Stimulated activated CD8-positive, alpha-beta memory T cell treated with anti-CD3 and anti-CD28 coated beads, Interleukin-4, amount 100 ng/mL, for 4 hours (primary cell): ENCODE measurements at places on chromosomes 12 and 14.

GRCh38 chr12:48199774-48200221 is 3.3 kb downstream of the OR10AD1 start:
- DNase-seq, result no peak

DNA sequence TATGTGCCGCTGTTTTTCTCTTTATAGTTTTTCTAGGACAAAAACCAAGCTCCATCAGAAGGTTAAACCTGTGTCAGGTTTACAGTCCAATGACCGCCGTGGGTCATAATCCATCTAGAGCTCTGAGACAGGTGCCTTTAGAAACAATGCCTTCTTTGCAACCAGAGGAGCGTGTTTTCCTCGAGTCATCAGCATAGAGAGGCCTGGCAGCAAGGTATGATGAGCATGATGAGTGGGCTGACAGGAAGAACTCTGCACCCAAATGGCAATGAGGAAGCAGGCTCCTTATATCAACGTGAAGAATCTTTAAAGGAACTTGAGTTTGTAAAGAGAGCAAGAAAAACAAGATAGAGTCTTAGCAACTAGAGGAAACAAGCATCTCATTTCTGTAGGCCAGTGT is 60.5 kb upstream of the NUDT4 start:
- DNase-seq, result no peak

DNA sequence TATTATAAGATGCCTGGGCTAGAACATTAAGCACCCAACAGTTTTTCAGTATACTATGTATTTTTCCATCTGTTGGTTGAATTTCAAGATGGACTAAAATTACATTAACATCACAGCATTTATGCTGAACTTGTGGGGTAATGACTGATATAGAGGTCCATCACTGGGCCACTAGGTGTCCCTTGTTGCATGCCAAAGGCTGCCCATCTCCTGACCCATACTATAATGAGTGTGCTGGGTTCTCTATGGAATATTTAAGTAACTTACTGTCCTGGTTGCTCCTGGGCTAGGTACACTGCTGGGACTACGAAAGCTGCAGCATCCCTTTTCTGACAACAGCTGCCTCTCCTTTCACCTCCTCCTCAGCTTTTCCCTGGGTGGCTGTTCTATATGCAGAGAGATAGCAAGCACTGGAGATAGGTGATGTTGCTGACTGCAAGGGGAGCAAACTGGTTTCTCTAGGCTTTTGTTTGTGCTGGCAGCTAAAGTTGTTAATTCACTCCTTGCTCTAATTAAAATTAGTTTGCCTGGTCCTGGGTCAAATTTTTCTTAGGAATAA is 138.6 kb upstream of the TRHDE start:
- no peak for DNase-seq

DNA sequence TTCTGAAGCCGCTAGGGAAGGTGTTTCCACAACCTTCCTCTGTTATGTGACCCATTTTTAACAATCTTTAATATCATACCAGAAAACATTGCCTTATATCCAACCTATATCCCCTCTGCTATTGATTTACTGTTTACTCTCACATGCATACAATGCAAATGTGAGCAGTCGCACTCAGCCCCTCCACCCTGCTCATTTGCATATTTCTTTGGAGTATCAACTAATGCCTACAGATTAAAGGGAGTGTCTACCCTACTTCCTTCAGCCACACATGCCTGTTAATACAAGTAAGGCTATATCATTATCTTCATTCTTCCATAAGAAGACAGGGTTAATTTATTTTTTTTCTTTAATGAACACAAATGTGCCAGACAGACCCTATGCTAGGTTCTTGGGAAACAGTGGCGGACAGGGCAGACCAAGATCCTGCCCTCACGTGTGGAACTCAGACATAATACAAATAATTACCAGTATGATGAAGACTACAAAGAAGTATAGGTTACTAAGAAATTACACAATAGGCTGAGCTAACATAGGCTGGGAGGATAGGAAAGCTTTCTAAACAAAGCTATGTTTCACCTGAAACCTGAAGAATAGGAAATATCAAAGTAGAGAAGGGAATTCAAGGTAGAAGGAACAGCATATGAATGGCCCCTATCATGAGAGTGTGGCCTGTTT is 107.3 kb upstream of the MDM1 start:
- no peak for DNase-seq

DNA sequence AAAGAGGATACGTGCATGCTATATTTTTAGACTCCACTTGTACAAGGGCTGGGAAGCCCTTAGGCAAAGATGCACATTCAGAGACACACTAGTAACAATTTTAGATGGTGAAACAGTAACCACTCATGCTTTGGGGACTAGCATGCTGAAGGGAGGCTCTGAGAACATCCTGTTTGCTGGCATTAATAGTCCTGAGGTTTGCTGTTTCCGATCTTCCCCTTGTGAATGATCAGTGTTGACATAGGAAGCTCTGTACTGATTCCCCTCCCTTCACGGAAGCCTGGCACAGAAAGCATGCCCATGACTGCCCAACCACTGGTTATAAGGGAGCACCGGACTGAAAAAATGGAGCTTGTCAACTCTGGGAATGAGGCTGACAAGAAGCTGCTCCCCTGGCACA is 164.6 kb downstream of the GCH1 start:
- no peak for DNase-seq

DNA sequence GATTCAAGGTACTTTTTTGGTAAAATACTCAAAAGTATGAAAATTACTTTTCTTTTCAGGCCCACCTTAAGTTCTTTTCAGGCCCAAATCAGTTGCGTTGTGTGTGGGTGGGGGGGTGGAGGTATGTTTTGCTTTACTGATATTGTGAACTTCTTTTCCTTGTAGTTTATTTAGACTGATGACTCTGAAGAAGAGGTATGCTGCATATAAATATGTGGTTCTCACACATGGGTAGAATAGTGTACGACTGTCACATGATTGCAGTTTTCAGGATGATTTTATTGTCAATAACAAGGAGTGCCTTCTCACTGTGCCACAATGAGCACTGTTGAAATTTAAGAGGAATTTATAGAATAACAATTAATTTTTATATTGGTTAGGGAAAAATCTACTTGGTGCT is 166.6 kb upstream of the ATP2B1 start:
- DNase-seq, result no peak

DNA sequence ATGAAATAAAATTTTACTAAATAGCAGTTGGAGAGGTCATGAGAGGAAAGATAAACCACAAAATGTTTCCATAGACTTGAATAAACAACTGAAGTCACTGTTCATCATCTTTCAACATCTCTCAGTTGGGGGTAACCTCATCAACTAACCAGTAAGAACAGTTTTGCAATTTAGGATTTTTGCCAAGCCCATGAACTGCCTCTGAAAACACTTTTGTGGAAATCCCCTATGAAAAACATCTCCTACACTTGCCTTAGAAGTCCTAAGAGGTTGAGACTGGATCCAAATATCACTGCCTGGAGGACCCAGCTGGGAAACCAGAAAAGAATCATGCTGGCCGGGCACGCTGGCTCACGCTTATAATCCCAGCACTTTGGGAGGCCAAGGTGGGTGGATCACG is 273.1 kb downstream of the C12orf50 start:
- no peak for DNase-seq

GRCh38 chr12:27822076-27822712 is 42.2 kb upstream of the MANSC4 start:
- DNase-seq, result peak; percentile 38

DNA sequence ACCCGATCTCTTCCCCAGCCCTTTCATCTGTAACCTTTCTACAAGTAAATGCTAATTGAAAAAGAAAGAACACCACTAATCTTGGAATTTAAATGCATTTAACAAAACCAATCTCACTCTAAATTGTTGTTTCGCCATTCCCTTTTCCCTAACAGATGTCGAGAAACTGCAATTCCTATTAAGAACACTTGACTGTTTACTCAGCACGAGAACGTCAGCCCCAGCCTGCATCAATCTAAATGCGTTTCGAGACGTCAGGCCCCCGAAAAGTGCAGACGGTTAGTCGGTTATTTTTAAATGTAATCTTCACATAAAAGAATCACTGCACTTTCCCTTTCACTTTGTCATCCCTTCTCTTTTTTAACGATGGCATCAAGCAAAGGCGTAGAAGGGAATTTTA is 837.6 kb downstream of the VRK1 start:
- DNase-seq, result no peak

DNA sequence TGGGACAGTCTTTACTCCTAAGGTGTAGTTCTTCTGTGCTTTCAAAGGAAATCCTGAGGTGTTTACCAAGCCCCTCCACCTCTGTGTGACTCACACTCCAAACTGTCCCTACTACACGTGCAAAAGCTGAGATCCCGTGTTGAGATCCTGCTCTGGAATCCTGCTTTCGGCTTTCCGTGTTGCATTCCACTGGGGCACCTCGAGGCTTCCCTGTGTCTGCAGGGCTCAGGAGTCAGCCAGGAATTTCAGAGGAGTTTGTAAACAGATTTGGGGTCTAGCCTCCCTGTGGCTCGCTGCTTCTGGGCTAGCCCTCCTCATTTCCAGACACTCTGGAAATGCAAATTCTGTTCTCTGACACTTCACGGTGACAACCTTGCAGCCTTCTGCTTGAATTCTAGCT is 48.4 kb downstream of the CACNA2D4 start:
- DNase-seq, result no peak

GRCh38 chr12:71655495-71655894 is 8.2 kb downstream of the ZFC3H1 start:
- no peak for DNase-seq

DNA sequence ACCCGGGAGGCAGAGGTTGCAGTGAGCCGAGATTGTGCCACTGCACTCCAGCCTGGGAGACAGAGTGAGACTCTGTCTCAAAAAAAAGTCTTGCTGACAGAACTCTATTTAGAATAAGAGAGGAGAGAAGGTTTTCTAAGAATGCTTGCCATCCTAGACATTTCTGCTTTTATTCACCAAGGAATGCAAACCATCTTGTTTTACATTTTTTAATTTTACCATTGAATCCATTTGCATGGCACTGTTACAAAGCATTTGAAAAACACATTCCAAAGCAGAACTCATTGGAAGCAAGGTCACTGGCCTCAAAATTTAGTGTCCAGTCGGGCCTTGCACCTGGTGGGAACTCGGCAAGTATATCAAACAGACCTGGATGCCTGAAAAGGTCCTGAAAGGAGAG is 44.2 kb upstream of the RASSF3 start:
- DNase-seq, result no peak

GRCh38 chr14:22535916-22536315 is 53.1 kb downstream of the DAD1 start:
- no peak for DNase-seq

GRCh38 chr12:125021771-125022170 is 28.3 kb downstream of the BRI3BP start:
- DNase-seq, result no peak

- DNase-seq, result no peak
These were observed 138.5 kb downstream of the NDUFA12 start for GRCh38 chr12:94864987-94865386.

DNA sequence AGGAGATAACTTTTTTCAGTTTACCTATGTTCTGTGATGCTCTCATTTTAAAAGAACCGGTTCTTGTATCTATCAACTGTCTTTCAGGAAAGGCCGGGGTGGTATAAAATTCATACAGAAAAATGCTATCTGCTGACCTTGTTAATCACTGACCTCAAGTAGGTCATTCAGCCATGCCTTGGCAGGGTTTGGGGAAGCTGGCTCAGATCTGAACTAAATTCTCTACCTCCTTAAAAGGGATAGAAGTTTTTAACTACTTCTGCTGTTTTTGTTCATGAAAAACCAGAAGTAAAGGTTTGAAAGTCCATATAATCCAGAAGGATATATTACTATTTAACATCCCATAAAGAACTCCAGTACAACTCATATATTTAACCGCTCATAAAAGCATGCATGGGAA is 10.1 kb downstream of the MYRFL start:
- DNase-seq, result no peak

DNA sequence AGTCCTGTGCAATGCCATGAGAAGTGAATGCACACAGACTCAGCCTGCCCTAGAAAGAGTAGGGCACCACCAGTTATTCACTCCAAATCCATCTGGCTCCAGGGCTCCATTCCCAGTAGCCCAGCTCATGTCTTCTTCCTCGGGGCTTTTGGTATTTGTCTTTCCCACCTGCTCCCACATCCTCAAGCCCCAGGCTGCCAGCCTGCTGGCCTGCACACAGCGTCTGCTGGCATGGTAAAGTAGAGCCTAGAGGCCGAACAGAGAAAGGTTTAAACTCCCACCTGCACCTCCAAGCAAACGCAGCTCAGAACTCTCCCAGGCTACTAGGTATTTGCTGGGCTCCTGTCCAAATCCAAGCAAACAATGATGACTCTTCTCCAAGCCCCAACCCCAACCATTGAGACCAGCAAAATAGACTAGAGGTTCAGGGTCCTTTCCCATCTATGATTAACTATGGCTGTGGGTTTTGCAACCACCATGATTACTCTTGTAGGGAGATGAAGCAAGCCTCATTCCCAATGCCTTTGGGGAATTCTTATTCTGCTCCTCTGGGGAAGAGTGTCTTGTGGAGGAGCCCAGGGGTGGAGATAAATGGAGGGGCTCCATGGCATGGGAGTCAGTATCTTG is 5.2 kb upstream of the VDR start:
- DNase-seq, result no peak

DNA sequence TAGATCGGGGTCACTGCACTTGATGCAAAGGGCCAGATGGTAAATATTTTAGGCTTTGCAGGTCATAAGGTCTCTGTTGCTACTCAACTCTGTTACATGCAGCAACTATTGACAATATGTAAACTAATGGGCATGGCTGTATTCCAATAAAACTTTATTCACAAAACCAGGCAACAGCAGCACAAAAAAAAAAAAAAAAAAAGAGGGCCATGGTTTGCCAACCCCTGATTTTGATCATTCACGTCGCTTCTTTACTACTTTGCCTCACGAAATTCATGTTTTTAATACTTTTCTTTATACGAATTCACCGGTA is 152.9 kb downstream of the RBM19 start:
- no peak for DNase-seq

DNA sequence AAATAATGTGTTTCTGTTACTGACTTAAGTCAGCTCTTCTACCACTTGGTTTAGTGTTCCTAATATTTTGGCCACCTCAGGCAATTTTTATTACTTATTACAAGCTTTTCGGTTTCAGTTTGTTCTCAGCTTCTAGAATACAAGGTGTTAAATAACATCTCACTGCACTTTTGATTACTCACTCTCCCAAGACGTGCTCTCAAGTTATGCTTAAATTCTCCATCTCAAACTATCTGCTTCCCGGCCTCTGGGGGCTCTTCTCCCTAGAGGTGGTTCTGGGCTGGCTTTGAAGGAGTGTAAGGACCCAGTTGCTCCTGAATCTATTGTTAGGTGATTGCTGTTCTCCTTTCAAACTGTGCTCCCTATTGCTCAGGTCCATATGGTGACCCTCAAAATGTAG is 193.9 kb upstream of the DDHD1 start:
- DNase-seq, result no peak
